ENCODE measurements at places on chromosomes 12 and 14. TPM values are rescaled to one million over a fixed set of nuclear protein-coding genes. Genes with fewer than 3 reads are reported as not detected.

- no peak for DNase-seq
These were observed 162.9 kb upstream of the PRMT8 start for GRCh38 chr12:3328081-3328480.

DNA sequence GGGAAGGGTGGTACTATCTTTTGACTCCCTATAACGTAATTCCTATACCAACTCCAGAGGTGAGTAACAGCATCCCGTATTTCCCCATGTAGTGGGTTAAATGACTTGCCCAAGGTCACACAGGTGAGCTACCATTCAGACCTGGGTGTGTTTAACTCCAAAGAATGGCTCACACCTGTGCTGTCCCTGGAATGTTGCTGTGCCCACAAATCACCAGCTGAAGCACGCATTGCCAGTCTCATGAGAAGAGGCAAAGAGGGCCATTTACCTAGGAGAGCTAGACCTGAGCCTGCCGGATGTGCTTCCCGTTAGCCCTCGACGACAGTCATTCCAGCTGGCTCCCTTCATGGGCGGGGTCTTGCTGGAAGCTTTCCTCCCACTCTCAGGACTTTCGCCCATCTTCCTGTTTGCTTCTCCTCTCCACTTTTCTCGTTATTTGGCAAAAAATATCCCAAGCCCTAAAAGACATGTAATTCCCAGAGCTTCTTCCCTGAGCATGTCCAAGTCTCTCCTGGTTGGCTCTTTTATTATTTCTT, 106.6 kb upstream of the VASH1 start:
- no peak for DNase-seq

DNA sequence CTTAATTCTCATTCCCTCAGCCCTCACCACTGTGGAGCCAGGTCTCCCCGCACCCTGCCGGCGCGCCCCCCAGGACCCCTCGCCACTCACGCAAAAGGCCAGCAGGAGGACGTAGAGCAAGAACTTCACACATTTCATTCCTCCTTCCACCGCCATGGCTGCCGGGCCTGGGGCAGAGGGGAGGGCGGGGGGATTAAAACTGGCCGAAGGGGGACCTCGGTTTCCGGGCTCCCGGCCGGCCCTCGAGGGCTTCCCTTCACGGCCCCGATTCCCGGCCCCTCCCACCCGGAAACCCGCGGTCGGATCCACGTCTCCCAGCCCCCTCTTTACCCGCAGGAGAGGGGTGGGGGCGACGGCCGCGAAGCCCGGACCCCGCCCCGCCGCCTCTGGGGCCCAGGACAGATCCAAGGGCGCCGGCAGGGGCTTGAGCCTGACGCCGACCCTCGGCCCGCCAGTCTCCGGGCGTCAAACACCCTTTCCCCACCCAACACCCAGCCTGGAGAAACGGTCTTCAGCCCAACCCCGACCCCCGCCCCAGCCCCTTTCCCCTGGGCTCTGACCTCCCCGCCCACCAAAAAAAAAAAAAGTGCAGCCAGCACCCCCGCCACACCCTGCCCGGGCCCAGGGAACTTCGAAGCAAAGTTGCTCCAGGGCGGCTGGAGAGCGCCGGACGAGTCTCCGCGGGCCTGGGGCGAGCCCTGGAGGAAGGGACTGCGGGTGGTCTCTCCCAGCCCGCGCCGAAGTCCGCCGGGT, 447 bp downstream of the CD63 start:
- peak; percentile 75 for DNase-seq

GRCh38 chr12:57473392-57473791, 6.3 kb downstream of the ARHGAP9 start:
- DNase-seq: no peak

DNA sequence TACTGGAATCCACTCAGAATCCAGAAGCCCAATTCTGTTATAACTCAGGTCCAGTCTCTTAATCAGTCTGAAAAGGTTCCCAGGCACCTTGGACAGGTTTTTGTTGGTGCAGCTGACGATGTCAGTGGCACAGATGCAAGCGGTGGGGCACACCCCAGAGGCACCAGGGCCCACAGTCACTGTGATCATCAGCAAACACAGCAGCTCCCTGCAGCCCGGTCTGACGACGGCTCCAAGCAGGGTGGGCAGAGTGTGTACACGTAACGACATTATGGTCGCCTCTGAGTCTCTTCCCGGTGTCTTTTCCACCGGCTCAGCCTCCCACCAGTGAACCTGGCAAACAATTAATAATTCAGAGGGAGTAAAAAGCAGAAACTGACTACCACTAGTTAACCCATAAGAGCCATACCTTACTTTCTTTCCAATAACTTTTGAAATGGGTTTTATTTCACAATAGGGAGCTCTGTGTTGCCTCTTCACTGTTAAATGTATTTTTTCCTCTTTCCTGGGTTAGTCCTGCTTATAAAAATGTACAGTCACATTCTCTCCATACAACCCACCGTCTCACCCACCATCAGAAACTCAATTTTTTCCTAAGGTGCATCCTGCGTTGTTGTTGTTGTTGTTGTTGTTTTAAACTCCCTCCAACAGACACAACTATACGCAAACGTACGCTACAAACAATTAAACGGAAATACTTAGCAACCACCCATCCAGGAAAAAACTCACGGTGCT, 521 bp upstream of the PCED1B start:
- DNase-seq: no peak

DNA sequence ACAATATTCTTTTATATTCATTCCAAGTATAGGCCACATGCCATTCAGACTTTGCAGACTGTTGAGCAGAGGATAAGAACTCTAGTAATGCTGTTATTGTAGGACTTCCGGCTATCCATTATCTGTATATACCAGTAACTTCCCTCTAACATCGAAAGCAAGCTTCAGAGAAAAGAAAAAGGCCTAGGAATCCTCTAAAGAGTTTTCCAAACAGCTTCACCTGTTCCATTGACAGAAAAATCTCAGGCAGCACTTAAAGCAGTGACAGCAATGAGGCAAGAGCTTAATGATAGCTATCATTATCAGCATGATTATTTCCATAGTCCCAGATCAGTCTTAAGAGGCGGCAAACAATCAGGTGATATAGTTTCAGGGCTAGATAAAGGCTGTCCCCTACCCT, 1.8 kb downstream of the CPNE8 start:
- DNase-seq: no peak

DNA sequence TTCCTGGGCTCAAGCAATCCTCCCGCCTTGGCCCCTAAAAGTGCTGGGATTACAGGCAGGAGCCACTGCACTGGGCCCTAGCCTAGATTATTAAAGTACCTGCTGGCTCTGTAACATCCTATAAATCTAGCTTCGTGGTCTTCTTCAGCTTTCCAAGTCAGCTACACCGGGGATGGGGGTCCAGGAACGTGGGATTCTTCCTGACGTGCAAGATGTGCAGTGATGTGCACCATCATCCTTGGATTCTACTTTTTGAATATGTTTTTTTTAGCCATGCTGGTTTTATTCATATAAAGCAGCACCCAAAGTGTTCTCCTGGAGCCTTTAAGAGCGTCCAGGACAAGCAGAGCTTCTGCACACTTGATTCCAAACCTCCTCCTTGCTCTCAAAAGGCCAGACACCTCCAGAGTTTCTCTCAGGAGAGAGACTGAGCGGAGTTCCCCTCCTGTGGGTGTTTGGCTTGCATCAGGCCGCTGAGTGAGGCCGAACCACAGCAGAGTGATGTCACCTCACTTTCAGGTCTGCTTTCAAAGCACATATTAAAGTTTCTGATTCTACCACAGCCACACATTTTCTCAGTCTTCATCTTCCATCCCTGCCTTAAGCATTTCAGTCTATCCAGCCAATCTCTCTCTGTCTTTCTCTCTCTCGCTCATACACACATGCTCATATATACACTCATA, 33.4 kb downstream of the VCPKMT start:
- no peak for DNase-seq

DNA sequence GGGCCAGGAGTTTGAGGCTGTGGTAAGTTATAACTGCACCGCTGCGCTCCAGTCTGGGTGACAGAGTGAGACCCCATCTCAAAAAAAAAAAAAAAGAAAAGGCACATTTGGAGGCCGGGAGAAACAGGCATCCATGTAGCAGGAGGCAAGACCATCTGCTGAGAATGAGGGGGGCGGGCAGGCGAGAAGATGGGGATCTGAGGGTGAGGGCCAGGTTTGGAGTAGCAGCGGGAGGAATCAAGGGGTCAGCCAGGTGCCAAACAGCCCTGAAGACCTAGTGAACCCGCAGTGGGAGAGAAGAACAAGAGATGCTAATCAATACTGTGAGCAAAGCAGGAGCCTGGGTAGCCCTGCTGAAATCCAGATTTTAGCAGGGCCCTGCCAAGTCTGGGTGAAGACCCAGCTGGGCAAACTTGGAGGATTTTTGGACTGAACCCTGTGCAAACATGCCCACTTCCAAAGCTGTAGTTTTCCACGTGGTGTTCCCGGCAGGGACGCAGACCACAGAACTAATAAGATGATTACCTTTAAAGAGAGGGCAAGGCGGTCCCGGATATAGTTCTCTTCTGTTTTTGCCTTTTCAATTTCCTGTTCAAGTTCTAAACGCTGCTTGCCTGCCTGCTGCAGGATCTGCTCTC, 61.0 kb downstream of the NIN start:
- no peak for DNase-seq

DNA sequence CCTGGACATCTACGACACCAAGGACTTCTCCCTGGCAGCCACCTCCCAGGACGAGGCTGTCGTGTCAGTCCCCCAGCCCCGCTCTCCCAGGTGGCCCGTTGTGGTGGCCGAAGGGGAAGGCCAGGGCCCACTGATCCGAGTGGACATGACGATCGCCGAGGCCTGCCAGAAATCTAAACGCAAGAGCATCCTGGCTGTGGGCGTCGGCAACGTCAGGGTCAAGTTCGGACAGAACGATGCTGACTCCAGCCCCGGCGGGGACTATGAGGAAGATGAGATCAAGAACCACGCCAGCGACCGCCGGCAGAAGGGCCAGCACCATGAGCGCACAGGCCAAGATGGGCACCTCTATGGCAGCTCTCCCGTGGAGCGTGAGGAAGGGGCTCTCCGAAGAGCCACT, 118.6 kb downstream of the SLC15A4 start:
- DNase-seq: no peak

- DNase-seq: no peak
These were observed 42.1 kb downstream of the DAO start for GRCh38 chr12:108921946-108922345.

- DNase-seq: no peak
These were observed 99.5 kb downstream of the KIF26A start for GRCh38 chr14:104237651-104238423.

DNA sequence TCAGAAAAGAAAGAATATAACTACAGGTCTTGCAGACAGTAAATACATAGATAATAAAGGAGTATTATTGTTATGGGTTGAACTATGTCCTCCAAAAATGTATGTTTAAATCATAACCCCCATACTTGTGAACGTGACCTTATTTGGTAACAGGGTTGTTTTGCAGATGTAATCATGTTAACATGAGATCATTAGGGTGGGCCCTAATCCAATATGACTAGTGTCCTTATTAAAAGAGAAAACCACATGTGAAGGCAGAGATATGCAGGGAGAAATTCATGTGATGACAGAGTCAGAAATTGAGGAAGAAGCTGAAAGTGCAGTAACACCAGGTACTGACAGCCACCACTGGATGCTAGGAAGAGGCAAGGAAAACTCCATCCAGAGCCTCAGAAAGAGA, 29.0 kb downstream of the MAGOHB start:
- no peak for DNase-seq

GRCh38 chr14:35255711-35256110, 36.5 kb upstream of the PSMA6 start:
- DNase-seq: no peak

- DNase-seq: no peak
These were observed 184.3 kb downstream of the CCDC91 start for GRCh38 chr12:28374556-28374955.

DNA sequence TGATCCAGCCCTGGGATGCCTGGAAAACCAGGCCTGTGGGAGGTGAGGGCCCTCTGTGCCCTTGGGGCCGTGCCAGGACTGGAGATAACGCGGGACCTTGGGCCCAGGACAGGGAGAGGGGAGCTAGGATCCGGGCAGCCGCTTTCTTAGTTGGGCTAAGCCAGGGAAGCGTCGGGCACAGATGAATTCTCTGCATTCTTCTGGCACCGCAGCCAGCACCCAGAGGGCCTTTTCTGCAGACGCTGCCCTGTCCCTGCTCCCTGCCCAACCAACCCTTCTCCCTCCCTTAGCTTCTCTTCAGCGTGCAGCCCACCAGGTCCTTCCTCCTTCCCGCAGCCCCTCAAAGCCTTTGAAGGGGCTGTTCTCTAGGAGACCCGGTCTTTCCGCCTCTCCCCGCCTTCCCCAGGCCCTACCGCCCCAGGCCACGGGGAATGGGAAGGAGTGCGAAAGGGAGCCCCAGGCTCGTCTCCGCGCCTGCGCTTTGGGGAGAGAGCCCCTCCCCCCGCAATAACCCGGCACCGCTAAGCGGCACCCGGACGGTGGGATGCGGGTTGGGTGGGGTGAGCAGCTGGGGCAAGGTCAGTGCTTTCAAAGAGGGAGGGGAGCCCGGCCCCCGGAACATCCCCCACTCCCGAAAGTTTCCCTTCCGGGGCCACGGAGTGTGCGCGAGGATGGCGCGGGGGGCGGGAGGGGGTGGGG, 663 bp downstream of the NCKAP5L start:
- peak; percentile 60 for DNase-seq

GRCh38 chr14:105818712-105819005, 292.3 kb downstream of the TMEM121 start:
- DNase-seq: no peak

DNA sequence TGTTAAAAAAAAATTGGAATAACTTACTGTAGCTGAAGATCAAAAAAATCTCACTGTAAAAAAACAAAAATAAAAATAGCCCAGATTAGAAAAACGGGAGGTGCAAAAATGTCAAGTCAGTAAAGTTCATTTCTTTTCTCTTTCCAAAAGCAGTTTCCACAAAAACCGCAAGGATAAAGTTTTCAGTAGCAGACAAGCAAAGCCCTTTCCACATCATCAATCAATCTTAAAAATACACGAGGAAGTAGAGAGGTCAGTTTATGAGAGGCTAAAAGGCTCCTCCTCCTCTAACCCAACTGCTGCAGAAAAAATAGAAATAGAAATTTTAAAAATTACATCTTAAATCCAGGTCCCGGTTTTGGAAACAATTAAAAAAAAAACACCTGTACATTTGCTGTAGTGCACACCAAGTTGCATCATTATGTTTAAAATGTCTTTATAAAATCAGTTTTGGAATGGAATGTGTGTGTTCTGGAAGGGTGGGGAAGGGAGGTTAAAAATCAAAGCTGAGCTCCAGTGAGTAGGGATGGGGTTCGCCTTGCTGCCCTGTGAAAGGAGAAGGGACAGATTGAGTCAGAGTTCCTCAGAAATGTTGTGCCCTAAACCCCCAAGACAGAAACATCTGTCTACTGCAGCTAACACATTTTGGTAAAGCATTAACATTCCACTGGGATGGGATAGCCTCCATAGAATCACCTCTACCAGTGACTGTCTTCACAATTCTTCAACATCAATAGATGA, 5.8 kb downstream of the HNRNPC start:
- DNase-seq: no peak

GRCh38 chr14:34913619-34914018, 38.5 kb upstream of the BAZ1A start:
- no peak for DNase-seq

AVPR1A gene
- 0.31 TPM for total RNA-seq

CDK2 gene
- 4.4 TPM for total RNA-seq

DACT1 gene
- total RNA-seq: 9.6 TPM

LRRIQ1 gene
- total RNA-seq: 1.8 TPM

TMEM30B gene
- total RNA-seq: 0.39 TPM

CABP1 gene
- 508 TPM for total RNA-seq

TDRD9 gene
- total RNA-seq: 17.6 TPM

RPS29 gene
- 327 TPM for total RNA-seq

MAGOHB gene
- 12.8 TPM for total RNA-seq

CCDC38 gene
- total RNA-seq: not detected

KCNH5 gene
- total RNA-seq: 28.8 TPM

GALNT4 gene
- total RNA-seq: 3.6 TPM

CLEC6A gene
- not detected for total RNA-seq

BICD1 gene
- total RNA-seq: 72.7 TPM

LTBP2 gene
- total RNA-seq: 7.7 TPM

Data from dorsolateral prefrontal cortex (tissue), 122 donors.